ENCODE measurements at places on chromosomes 4 and X. TPM values are rescaled to one million over a fixed set of nuclear protein-coding genes. Genes with fewer than 3 reads are reported as not detected.

DNA sequence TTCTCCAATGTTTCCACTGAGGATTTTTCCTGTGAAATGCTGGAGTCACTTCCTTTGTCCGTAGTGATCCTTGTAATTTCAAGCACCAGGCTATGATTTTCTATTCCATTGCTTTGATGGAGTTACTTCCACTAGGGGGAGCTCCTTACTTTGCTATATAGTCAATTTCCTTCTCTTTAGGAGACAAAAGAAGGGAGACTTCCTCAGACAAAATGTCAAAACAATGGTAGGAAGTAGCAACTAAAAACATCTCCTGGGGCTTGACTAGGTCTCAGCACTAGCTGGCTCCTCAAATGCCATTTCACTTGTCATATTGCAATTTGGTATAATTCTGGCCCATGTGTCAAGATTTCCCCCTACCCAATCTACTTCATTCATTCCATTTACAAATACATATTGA, 24.1 kb downstream of the ZCCHC12 start:
- DNase-seq, result no peak

DNA sequence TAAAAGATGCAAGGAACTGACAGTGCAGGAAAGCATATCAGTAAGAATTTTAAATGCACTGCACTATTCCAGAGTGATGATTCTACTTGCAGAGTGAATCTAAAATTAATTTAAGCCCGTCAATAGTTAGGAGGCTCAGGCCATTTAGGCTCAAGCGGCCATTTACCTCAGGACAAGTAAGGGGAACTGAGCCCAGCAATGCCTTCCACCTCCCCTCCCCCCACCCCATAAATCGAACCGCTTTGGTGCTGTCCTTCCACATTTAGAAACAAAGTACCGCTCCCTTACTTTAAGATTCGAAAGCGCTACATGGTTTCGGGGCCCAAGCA, 665 bp downstream of the RBM41 start:
- no peak for DNase-seq

DNA sequence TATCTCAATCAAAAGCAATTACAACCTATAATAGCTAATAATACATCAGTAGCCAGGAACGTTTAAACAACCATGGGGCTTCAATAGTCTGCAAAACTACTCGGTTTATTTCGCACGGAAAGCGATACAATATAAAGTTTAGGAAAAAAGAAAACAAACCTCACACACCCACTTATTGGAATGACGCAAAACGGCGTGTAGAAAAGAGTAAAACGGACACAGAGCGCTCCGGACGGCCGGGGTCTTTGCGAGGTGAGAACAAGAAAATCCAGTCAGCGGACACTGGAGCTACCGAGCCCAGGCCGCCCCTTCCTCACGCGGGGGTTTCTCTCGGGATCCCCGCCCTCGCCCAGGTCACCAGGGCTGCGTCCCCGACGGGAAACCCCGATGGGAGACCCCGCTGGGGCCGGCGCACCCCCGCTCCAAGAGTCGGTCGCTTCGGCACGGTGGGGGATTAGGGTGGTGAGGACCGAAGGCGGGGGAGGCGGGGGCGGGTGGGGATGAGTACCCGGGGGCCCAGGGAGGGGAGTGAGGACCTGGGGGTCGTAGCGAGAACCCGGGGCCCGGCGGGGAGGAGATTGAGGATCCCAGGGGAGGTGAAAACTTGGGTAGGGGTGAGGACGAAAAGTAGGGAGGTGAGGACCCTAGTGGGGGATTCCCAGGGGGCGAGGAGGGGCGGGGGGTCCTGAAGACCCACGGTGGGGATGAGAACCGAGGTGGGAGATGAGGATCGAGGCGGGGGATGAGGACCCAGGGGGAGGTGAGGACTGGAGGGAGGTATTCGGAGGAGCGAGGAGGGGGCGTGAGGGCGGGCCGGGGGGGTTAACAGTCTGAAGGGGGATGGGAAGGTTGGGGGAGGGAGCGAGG, 737 bp downstream of the NELFA start:
- DNase-seq, result no peak

- DNase-seq, result no peak
Observed at GRCh38 chr4:8451440-8452182, 11.0 kb downstream of the TRMT44 start.

DNA sequence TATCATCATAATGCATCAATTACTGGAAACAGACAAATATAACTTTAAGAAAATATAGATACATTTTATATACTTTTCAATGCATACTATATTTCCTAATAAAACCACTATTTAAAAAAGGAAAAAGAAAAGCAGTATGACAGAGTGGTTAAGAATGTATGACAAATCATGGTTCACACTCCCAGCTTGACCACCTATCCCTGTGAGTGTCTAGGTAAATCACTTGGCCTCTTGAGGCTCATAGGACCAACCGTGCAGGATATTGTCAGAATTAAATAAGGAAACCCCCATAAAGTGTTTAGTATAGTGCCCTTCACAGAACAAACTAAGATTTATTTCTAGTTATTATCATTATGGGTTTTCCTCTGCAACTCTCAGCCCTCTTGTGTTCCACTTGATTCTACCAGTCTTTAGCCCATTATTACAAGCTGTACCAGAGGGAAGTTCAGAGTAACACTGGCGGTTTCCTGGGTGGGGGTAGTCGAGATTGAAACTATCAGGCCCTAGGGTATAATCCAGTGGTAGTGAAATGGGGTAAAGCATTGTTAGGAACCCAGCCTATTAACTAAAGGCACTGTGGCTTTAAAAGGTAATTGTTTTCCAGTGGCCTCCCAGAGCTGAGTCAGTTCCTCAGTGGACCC, 55.5 kb upstream of the PAK3 start:
- no peak for DNase-seq

DNA sequence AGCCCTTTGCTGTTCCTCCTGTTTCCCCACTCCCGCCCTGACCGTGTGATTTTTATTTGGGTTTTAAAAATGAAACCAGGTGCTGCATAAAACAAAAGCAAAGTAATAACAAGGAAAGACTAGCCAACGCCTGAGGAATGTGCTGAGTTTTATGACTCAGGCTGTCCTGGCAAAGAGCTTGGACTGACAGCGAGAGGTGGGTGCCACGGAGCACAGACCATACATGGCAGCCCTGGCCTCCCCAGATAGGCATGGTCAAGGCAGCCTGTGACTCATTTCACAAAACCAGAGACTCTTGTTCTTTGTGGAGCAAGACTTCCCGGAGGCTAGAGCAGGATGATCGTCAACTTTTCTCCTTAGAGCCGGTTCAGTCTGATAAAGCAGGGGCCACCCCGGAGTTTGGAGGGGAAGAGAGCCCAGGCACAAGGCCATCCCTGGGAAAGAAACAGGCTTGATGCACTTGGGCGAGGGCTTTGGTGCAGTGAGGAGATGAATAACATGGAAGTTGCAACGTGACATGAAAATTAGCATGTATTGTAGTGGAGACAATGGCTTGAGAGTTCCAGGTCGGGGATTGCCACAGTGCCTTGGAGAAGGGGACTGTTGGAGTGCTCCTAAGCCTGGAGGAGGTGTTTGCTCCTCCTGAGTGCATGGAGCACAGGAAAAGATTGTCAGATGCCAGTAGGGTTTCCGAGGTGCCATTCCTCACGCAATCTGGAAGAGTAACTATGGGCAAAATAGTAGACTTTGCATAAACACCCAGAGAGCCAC, 54.8 kb downstream of the C4orf51 start:
- no peak for DNase-seq

GRCh38 chr4:185847352-185848097, 35.5 kb upstream of the SORBS2 start:
- no peak for DNase-seq

- no peak for DNase-seq
Observed at GRCh38 chr4:3747581-3747904, 18.6 kb upstream of the ADRA2C start.

DNA sequence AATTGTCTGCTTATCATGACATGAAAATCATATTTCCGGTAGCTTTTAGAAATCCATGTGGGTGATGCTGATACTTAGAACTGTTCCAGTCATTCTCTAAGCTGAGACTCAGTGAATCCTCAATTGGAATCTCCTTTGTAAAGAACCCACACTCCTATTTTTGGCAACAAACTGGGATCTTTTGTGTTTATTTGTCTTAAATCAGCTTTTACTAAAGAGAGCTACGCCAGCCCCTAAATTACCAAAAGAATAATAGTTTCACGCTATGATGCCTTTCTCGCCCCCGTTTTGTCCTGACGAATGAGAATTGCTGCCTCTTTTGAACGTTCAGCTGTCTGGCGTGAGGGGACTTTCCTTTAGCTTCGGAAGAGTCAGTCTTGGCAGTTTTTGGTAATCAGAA, 195.9 kb downstream of the SHOX start:
- DNase-seq, result no peak

DNA sequence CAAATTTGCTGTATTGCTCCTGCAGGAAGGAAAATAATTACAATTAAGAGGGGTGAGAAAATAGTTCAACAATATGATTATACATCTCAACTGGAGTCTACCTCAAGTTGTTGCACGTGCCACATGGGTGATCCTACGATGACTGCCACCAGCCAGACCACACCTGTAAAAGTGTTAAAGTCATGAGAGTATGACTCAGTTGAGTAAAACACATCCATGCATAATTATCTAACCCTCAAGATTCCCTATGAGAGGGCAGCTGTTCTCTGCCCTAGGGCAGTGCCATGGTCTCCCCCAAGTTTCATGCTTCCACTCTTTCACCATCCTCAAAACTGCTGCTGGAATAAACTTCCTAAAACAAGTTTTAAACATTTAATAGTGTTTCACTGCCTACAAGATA, 44.1 kb downstream of the QRFPR start:
- DNase-seq, result no peak

DNA sequence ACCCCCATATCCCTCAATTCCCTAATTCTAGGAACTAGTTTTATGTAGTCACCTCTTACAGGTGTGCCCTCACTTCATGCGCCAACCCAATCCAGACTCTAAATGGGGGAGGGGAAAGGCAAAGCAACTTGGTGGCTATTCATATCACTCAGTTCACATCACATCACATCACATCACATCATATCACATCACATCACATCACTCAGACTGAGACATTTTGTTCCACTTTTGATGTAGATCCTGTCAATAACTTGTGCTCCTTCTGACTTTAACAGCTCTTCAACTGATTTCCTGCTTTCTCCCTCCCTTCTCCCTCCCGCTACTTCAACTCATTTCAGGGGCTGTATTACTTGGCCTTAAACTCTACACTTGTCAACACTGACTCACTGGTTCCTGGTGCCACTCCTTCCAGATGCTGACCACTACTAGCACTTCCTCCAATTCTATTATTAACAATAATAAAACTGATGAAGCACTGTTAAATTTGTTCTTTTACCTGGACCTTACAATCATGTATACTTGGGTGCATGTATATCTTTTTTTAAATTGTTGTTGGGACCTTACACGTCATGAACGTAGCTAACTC, 29.1 kb upstream of the PLS3 start:
- no peak for DNase-seq

GRCh38 chr4:33709247-33709646, 2535.1 kb downstream of the ARAP2 start:
- DNase-seq, result no peak

DNA sequence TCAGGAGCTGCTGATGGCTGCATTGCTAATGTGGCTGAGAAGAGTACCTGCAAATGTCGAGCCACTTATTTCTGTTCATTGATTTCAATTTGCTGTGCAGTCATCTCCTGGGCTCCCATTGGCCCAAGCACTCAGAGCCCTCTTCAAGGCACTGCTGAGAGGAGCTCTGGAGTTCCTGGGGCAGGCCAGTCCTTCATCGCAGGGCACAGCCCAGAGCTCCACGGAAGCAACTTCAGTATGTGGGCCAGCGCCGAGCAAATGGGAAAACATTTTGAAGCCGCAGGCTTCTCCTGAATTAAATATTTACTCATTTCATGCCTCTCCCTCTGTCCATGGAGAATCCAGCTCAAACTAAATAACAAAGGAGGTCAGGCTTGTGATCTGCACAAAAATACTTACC, 383.3 kb downstream of the BCOR start:
- no peak for DNase-seq

- DNase-seq, result no peak
Observed at GRCh38 chr4:79445371-79445781, 37.3 kb upstream of the GK2 start.

GRCh38 chr4:52861171-52861823, 820 bp upstream of the RASL11B start:
- DNase-seq, result no peak

DNA sequence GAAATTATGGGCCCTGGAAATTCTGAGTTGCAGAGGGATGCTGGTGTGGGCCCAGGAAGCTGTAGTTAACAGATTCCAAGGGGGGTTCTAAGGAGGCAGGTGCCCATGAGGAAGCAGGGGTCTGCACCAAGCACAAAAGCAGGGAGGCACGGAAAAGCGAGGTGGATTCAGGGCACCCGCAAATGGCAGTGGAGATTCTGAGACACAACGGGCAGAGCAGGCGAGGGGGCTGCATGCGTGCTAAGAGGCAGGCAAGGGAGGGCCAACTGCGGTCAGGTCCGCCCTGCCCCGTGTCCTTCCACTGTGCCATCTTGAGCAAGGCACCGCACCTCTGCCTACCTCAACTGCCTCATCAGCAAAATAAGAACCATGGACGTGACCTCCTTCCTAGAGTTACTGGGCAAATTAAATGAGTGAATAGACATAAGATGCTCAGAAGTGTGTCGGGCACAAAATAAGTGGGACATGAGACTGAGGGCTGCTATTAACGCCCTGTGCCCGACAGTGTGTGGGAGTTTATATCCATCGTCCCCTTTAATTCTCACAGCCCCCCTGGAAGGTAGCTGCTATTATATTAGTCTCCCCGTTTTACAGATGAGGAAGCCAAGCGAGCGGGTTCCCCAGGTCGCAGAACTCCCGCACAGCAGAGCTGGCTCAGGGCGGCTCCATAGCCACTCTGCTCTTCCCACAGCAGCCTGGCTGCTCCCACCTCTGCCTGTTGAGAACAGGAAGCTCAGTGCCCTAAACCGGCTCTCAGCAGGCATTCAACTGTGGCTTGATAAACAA, 67.6 kb downstream of the PPP2R2C start:
- DNase-seq, result no peak

The DCAF8L2 gene
- total RNA-seq, result not detected

The SSX4 gene
- not detected for total RNA-seq

The RNF175 gene
- not detected for total RNA-seq

The USP17L19 gene
- not detected for total RNA-seq

The COL25A1 gene
- not detected for total RNA-seq

The FGG gene
- total RNA-seq, result not detected

Data from activated naive CD8-positive, alpha-beta T cell treated with anti-CD3 and anti-CD28 coated beads for 36 hours (primary cell).